Suprapubic skin (tissue), 4 donors: ENCODE measurements at places on chromosomes 7 and 10. TPM values are rescaled to one million over a fixed set of nuclear protein-coding genes. Genes with fewer than 3 reads are reported as not detected.

ZKSCAN5 gene
- total RNA-seq, result 8.5 TPM

HMX2 gene
- not detected for total RNA-seq

EGFR gene
- 236 TPM for total RNA-seq

DNA sequence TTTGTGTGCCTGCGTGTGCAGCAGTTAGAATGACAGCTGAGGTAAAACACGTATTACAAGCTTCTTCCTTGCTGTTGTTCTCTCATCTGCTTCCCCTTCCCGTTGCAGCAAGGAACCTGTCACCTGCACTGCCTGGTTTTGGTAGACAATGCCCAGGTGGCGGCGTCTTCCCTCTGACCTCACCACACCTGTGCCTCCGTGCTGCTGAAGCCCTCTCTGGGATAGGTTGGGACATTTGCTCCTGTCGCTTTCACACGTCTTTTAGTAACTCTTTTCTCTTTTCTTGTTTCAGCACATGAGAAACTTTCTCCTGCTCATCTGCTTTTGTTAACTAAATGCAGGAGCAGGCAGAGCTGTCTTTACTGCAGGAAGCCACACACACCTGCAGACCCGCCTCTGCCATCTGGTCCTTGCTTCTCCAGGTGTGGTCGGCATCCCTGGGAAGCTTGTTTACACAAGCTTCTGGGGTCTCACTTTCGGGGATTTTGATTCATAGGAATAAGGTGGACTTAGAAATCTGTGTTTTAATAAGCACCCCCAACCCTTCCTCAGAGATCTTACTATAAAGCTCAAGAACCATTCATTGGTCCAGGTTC lies 60.7 kb upstream of the EXOC6 start:
- H3K27me3 ChIP-seq, result peaks cover 7% of the 10 kb centered on the region
- no peaks in the 10 kb centered on the region for H3K36me3 ChIP-seq
- H3K4me1 ChIP-seq, result no peaks in the 10 kb centered on the region
- no peak for DNase-seq
- no peak overlapping the region for H3K27ac ChIP-seq

DNA sequence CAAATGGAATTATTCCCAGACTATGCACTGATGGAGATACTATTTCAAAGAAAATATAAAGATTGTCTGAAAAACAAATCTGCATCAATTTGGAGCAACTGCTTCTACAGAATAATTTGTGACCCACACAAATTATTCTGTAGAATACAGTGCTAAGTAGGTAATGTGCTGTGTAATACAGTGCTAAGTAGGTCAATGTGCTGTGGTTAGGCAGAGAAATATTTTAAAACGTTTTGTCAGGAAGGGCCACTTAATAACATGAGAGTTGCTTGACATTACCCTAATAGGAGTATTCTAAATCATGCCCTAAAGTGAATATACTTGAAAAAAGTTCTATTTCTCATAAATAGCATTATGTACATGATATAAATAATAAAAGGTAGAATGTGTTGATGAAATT lies 116.5 kb upstream of the KCND2 start:
- no peak overlapping the region for H3K4me3 ChIP-seq
- H3K4me1 ChIP-seq, result no peaks in the 10 kb centered on the region
- no peaks in the 10 kb centered on the region for H3K27me3 ChIP-seq

GRCh38 chr7:132930881-132931280 lies 151.0 kb downstream of the CHCHD3 start:
- H3K27ac ChIP-seq, result no peak overlapping the region
- no peak for DNase-seq
- no peak overlapping the region for H3K4me3 ChIP-seq
- H3K36me3 ChIP-seq, result no peaks in the 10 kb centered on the region

- H3K4me1 ChIP-seq, result peaks cover 45% of the 10 kb centered on the region
- no peak overlapping the region for H3K4me3 ChIP-seq
- DNase-seq, result no peak
- H3K36me3 ChIP-seq, result peaks cover 5% of the 10 kb centered on the region
Observed at GRCh38 chr10:91804126-91804510, 5.9 kb downstream of the TNKS2 start.

GRCh38 chr7:149093228-149093627 lies 2.7 kb upstream of the ZNF786 start:
- H3K36me3 ChIP-seq, result no peaks in the 10 kb centered on the region
- H3K27ac ChIP-seq, result no peak overlapping the region
- H3K4me1 ChIP-seq, result peaks cover 15% of the 10 kb centered on the region
- no peaks in the 10 kb centered on the region for H3K27me3 ChIP-seq

DNA sequence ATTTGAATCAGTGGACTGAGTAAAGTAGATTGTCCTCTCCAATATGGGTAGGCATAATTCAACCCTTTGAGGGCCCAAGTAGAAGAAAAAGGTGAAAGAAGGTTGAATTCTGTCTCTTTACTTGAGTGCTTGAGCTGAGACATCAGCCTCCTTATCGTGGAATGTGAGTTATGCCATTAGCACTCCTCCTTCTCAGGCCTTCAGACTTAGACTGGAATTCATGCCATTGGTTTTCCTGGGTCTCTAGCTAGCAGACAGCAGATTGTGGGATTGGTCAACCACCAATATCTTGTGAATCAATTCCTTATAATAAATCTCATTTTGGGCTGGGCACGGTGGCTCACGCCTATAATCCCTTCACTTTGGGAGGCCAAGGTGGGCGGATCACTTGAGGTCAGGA lies 89.2 kb downstream of the CUL2 start:
- H3K4me3 ChIP-seq, result no peak overlapping the region
- H3K4me1 ChIP-seq, result no peaks in the 10 kb centered on the region
- H3K27me3 ChIP-seq, result no peaks in the 10 kb centered on the region
- DNase-seq, result no peak

DNA sequence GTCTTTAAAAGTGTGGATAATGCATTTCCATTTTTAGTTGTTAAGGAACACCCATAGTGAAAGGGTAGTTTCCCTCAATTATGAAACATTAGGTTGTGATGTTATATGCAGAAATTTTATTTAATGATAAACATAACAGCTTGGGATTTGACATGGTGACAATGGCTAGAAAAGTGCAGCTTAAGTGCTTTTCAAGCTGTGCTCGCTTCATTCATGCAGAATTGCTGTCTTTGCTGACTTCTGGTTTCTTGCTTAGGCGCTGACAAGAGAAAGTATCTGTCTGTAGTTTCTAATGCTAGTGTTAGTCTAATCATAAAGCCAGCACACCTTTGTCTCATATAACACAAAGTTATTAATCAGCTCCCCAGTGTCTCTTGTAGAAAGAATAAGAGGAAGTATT lies 170.0 kb downstream of the ARL5B start:
- no peak overlapping the region for H3K4me3 ChIP-seq
- H3K27me3 ChIP-seq, result no peaks in the 10 kb centered on the region
- no peaks in the 10 kb centered on the region for H3K4me1 ChIP-seq
- no peak for DNase-seq
- no peaks in the 10 kb centered on the region for H3K36me3 ChIP-seq

- no peaks in the 10 kb centered on the region for H3K27me3 ChIP-seq
- peaks cover 3% of the 10 kb centered on the region for H3K4me1 ChIP-seq
- DNase-seq, result no peak
- no peak overlapping the region for H3K27ac ChIP-seq
- H3K36me3 ChIP-seq, result no peaks in the 10 kb centered on the region
- no peak overlapping the region for H3K4me3 ChIP-seq
Observed at GRCh38 chr7:29237489-29237888, 42.9 kb downstream of the CHN2 start.

DNA sequence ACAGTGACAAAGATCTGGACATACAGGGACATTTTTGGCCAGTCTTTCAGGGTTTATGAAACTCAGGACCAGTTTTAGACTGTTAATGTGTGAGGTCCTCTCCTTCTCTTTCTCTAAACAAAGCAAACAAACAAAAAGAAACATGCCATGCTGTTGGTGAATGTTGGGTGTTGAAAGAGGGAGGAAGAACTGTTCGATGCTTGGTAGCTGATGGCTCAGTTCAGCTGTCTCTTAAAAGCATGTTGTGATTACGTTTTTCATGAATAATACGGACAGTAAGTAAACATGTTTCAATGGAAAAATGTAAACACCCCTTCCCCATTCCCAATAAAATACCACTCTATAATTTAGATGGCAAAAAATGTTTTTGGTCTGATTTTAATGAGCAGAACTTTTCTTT lies 219.1 kb downstream of the SEC23IP start:
- no peak overlapping the region for H3K27ac ChIP-seq
- no peaks in the 10 kb centered on the region for H3K4me1 ChIP-seq
- no peak overlapping the region for H3K4me3 ChIP-seq
- no peak for DNase-seq
- no peaks in the 10 kb centered on the region for H3K27me3 ChIP-seq
